ENCODE measurements at places on chromosomes 7 and 10. TPM values are rescaled to one million over a fixed set of nuclear protein-coding genes. Genes with fewer than 3 reads are reported as not detected.

Gene UNCX
- not detected for total RNA-seq

Gene PTPRZ1
- not detected for total RNA-seq

Gene UBE2D1
- 16.4 TPM for total RNA-seq

Gene OPN4
- 0.14 TPM for total RNA-seq

Gene EN2
- total RNA-seq: under 0.01 TPM

Gene KIF11
- total RNA-seq: 2.4 TPM
